ENCODE measurements at places on chromosomes 1 and 21.

DNA sequence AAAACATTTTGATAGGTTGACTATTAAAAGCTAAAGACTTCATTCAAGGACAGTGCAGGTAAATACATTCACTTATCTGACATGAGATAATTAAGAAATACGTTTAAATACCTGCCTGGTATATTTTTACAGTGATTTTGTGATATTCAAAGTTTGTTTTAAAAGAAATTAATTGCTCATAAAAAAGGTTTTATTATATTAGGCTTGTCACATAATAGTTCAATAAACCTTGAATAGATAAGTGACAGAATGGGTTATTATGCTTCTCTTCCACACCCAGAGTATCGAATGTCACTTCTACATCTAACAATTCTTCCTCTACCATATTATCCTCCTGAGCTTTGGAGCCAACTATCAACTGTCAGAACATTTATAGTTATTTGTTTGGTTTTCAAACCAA lies 60.0 kb downstream of the LTN1 start:
- DNase-seq: no peak

DNA sequence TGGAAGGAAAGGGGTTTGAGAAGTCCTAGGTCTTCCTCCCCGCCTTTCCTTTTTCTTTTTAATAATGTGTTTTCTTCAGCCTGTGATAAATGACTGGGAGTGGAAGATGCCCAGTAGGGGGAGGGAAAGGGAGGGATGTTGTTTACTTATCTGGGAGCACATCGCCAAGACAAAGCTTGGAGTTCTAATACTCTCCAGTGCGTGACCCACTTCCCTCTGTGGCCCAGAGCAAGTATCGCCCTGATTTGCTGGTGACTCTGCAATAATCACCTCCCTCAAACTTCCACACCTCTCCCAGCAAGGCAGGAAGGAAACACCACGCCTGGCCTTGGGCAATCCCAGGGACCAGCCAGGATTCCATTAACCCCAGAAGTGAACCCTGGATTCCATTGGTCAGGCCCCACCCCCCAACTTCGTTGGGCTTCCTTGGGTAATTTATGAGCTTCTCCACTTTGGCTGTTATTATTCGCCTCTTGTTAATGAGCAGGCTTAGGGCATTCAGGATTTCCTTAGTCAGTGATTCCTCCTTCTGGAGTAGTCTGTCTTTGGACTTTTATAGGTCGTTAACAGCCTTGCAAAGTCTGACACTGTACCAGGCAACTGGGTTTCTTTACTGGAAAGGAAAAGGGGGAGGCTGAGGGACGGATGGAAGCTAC lies 24.3 kb upstream of the GRHL3 start:
- DNase-seq: no peak

DNA sequence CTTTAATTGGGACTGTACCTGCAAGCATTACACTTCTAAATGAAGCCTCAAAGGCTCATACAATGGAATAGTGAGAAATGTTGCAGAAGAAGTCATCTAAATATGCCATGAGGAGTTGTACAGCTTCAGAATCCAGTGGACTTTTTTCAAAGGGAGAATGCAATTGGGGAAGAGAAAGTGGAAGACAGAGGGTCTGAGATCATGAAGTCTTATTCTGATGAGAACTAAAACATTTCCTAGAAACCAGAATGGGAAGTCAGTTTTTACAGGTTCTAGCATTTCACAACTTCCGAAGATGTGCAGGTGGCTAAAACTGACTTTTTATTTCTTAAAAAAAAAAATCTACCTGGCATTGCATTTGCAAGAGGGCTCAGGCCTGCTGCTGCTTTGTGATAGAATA lies 424.4 kb upstream of the RUNX1 start:
- DNase-seq: no peak

DNA sequence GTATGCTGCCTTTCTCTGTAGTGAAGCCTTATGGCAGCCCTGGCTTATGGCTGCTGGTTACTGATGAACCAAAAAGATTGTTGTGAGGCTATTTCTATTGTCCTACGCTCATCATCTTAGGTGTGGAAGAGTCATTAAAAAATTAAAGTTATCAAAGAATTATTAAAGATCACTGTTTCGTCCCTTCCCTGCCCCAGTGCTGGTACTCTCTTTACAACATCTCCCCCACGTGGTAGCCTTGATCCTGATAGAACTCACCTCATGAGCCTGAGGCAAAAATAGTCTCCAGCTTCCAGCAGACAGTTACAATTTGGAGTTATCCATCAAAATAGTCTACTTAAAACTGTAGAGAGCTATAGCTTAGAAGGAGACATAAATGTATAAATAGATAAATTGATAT lies 201.5 kb downstream of the S1PR1 start:
- DNase-seq: peak; percentile 12

- peak; percentile 76 for DNase-seq
Measured at GRCh38 chr1:115807723-115808122, 33.2 kb downstream of the NHLH2 start.

GRCh38 chr1:161899091-161899490 lies 124.6 kb downstream of the OLFML2B start:
- no peak for DNase-seq

DNA sequence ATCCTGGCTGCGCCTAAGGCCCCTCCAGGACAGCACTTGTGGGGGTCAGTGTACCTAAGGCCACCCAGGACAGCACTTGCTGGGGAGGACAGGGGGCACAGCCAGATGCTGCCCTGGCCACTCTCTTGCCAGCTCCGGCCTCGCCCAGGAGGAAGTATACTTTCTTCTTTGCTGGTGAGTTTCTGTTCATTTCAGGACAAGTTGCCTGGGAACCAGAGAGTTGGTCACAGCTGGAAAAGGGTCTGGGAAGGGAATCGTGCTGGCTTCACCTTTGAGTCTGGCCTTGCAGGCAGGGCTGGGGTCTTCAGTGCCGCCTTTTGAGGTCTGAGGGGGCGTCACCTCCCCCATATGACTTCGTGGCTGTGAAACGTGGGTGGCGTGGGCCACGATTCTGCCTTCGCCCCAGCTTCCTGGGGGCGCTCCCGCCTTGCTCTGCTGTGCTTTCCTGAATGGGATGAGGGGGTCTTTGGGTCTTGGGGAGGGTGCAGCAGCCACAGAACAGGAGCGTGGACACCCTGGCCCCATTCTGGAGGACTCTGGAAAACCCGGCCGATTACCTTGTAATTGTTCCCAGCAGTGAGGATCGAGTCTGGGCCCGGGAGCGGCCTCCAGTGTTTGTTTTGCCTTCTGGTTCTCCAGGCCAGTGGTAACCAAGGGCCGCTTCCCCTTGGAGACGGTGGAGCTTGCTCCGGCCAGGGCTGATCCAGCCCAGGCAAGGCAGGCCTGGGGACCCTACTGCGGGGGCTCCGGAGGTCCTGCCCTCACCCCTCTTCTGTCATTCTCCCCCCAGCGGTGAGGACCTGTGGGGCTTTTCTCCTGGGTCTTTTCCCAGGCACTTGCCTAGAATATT lies 45.9 kb downstream of the SPSB1 start:
- no peak for DNase-seq

DNA sequence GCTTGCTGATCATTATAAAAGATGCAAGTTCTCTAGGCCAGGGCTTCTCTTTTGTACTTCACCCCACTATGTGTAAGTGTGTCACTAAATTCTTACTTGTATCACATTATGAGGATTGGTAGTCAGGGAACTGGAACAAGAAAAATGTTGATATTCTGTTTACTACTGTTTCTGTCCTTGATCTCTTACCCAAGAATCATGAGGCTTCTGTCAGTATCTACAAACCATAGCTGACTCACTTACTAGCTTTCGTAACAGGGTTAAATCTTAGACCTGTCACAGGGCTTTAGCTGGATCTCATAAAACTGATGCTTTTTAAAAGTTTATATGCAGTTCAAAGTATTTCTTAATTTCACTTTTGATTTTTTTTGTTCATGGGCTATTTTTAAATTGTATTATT lies 681.2 kb downstream of the PLPP3 start:
- no peak for DNase-seq

DNA sequence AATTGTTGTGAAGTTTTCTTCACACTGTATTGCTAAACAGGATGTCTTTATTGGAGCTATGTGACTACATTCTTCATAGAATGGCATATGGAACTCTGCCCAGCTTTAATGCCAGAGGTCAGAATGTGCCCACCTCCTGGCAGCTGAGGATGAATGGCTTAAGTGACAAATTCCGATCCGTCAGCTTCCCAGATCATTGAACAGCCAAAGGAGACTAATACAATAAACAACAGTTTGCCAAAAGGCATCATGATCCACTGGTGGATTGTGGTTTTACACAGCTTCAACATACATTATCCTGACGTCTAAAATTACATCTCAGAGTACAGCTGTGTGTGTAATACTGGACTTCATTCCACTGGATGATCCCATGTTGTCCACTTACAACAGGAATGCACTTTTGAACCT lies 68.7 kb upstream of the C1orf105 start:
- DNase-seq: peak; percentile 41

GRCh38 chr1:226519716-226520598 lies 28.6 kb upstream of the STUM start:
- no peak for DNase-seq

- no peak for DNase-seq
Measured at GRCh38 chr1:225343618-225344017, 84.2 kb downstream of the LBR start.

- DNase-seq: no peak
Measured at GRCh38 chr1:87219626-87220025, 109.1 kb upstream of the LMO4 start.

- peak; percentile 23 for DNase-seq
Measured at GRCh38 chr1:179591592-179592580, at the start of gene TDRD5. TDRD5 (plus strand) TSS chr1:179591832; CDS start chr1:179592616, 784 bp downstream.

Measured in astrocyte of the hippocampus (primary cell).